ENCODE measurements at places on chromosomes 2 and 18. TPM values are rescaled to one million over a fixed set of nuclear protein-coding genes. Genes with fewer than 3 reads are reported as not detected.

Gene CDH7
- total RNA-seq: not detected

Gene HOXD11
- 8.1 TPM for total RNA-seq

Gene CFAP65
- total RNA-seq: not detected

Gene ROCK2
- total RNA-seq: 40.7 TPM

Gene CYS1
- total RNA-seq: 1.7 TPM

Gene FBLN7
- 2.1 TPM for total RNA-seq

Gene MOGAT1
- not detected for total RNA-seq

Gene LINC00305
- not detected for total RNA-seq

Gene NRP2
- 13.0 TPM for total RNA-seq

Gene COLEC11
- not detected for total RNA-seq

Gene GATA6
- 0.35 TPM for total RNA-seq

Gene KCNK3
- not detected for total RNA-seq

Gene RAB17
- not detected for total RNA-seq

Gene DCC
- total RNA-seq: not detected

Gene CPO
- not detected for total RNA-seq

Gene SP140
- 0.64 TPM for total RNA-seq

Gene CRYGC
- not detected for total RNA-seq

Gene MFF
- 48.7 TPM for total RNA-seq

Gene ICA1L
- 2.5 TPM for total RNA-seq

Gene ANKRD30B
- 0.10 TPM for total RNA-seq

Gene CELF4
- total RNA-seq: not detected

Gene EMILIN1
- 154 TPM for total RNA-seq

Gene GPR155
- 8.3 TPM for total RNA-seq

Gene SP140L
- 18.2 TPM for total RNA-seq

Gene MATN3
- 1.5 TPM for total RNA-seq

Gene EIF2B4
- total RNA-seq: 45.1 TPM

Gene GLB1L
- total RNA-seq: 5.3 TPM

Gene DUSP2
- total RNA-seq: 13.1 TPM

Gene TUBB8B
- not detected for total RNA-seq

Gene STPG4
- total RNA-seq: not detected

Gene TFPI
- 42.4 TPM for total RNA-seq

Gene TNS1
- 125 TPM for total RNA-seq

Gene CKAP2L
- 24.9 TPM for total RNA-seq

Gene ABCG5
- not detected for total RNA-seq

Gene NEU2
- total RNA-seq: not detected

Gene BUB1
- total RNA-seq: 16.0 TPM

Gene AQP12A
- total RNA-seq: not detected

Gene FAHD2B
- 4.4 TPM for total RNA-seq

Gene KRTCAP3
- total RNA-seq: 0.78 TPM

Gene OSBPL1A
- 9.6 TPM for total RNA-seq

Gene MC2R
- not detected for total RNA-seq

Gene NEDD4L
- 17.0 TPM for total RNA-seq

Gene IL1B
- 1.2 TPM for total RNA-seq

Gene HOXD9
- total RNA-seq: 1.9 TPM

Gene ZNF396
- total RNA-seq: 0.66 TPM

Gene SYT4
- total RNA-seq: not detected

Gene RGPD5
- total RNA-seq: 22.4 TPM

Gene GALR1
- total RNA-seq: not detected

Gene GTF2A1L
- not detected for total RNA-seq

Gene GREB1L
- 7.4 TPM for total RNA-seq

Gene RRM2
- total RNA-seq: 82.5 TPM

Gene GPR45
- not detected for total RNA-seq

Gene SLC19A3
- total RNA-seq: not detected

Gene AOX1
- 46.7 TPM for total RNA-seq

Data from HFFc6 (cell line).